Osteoblast (primary cell): ENCODE measurements at places on chromosomes 3 and 15. TPM values are rescaled to one million over a fixed set of nuclear protein-coding genes. Genes with fewer than 3 reads are reported as not detected.

DNA sequence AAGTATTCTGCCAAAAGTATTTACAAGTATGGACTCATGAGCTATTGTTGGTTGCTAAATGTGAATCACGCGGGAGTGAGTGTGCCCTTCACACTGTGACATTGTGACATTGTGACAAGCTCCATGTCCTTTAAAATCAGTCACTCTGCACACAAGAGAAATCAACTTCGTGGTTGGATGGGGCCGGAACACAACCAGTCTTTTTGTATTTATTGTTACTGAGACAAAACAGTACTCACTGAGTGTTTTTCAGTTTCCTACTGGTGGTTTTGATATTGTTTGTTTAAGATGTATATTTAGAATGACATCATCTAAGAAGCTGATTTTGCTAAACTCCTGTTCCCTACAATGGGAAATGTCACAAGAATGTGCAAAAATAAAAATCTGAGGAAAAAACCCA, 30.3 kb downstream of the SYNM start:
- no peak for DNase-seq

DNA sequence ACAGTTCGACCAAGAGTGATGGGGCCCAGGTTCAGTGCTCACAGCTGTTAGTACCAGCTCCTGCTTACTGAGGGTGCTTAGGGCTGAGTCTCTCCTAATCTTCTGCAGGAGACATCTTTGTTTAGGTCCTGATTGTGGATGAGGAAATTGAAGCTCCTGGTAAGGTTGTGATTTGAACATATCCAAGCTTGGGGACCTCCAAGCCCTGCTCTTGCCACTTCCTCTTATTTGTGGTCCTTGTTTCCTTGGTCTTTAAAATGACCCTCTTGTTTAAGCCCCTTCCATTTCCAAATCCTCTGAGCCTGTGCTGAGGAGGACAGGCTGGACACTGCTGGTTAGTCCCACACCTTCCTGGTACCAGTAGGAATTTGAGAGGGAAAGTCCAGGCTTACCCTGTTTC, 87.0 kb downstream of the EEFSEC start:
- DNase-seq = peak; percentile 59

GRCh38 chr3:189309400-189309975, 137.7 kb downstream of the TPRG1 start:
- no peak for DNase-seq

The PPP2R3A gene
- total RNA-seq = 23.9 and 24.2 TPM in 2 replicates

The SELENOS gene
- 74.3 and 79.6 TPM in 2 replicates for total RNA-seq

The WDR5B gene
- total RNA-seq = 9.8 and 10.9 TPM in 2 replicates
